H4 (cell line): ENCODE measurements at places on chromosomes 13 and 19. TPM values are rescaled to one million over a fixed set of nuclear protein-coding genes. Genes with fewer than 3 reads are reported as not detected.

Gene TBXA2R
- 1.6 TPM in 1 of 2 replicates, not detected in the other for total RNA-seq

Gene POLR2E
- 237 and 244 TPM in 2 replicates for total RNA-seq

Gene FUT3
- not detected in 2 replicates for total RNA-seq

Gene TFDP1
- total RNA-seq: 38.8 and 73.0 TPM in 2 replicates

Gene PGLYRP2
- not detected in 2 replicates for total RNA-seq

Gene STAP2
- total RNA-seq: 0.19 and 0.78 TPM in 2 replicates

Gene TCF3
- 36.1 and 37.4 TPM in 2 replicates for total RNA-seq

Gene ATP11A
- total RNA-seq: 3.0 and 3.2 TPM in 2 replicates

Gene ZNF562
- 21.8 and 32.9 TPM in 2 replicates for total RNA-seq

Gene PSG11
- not detected in 2 replicates for total RNA-seq

Gene DCLK1
- total RNA-seq: 0.97 and 2.9 TPM in 2 replicates

Gene C2CD4C
- 0.78 and 0.93 TPM in 2 replicates for total RNA-seq

Gene COX7A1
- total RNA-seq: not detected in 2 replicates

Gene KCNC3
- total RNA-seq: 0.06 and 0.47 TPM in 2 replicates

Gene MBD3L2
- not detected in 2 replicates for total RNA-seq

Gene AKT2
- 51.0 and 59.2 TPM in 2 replicates for total RNA-seq

Gene GRK1
- not detected in 2 replicates for total RNA-seq

Gene FCHO1
- 0.58 TPM in 1 of 2 replicates, not detected in the other for total RNA-seq

Gene POMP
- 173 and 188 TPM in 2 replicates for total RNA-seq

Gene OR10H5
- not detected in 2 replicates for total RNA-seq

Gene ENOX1
- 0.64 and 0.86 TPM in 2 replicates for total RNA-seq

Gene CGB8
- 1.5 TPM in 1 of 2 replicates, not detected in the other for total RNA-seq

Gene ZNF729
- total RNA-seq: 0.08 TPM in 1 of 2 replicates, not detected in the other

Gene CNMD
- not detected in 2 replicates for total RNA-seq

Gene PARP4
- 27.2 and 34.6 TPM in 2 replicates for total RNA-seq

Gene NAA16
- total RNA-seq: 6.6 and 6.8 TPM in 2 replicates

Gene PSG7
- total RNA-seq: 0.06 and 0.14 TPM in 2 replicates

Gene TGFB1
- 12.5 and 15.4 TPM in 2 replicates for total RNA-seq

Gene ATP8B3
- 3.6 and 7.8 TPM in 2 replicates for total RNA-seq

Gene C19orf81
- total RNA-seq: 5.0 and 5.3 TPM in 2 replicates

Gene ADGRE2
- 0.12 and 0.76 TPM in 2 replicates for total RNA-seq

Gene ABHD13
- 2.5 and 5.5 TPM in 2 replicates for total RNA-seq

Gene LRRC4B
- 15.2 and 19.0 TPM in 2 replicates for total RNA-seq

Gene ANGPTL8
- total RNA-seq: not detected in 2 replicates

Gene QPCTL
- 5.4 and 5.9 TPM in 2 replicates for total RNA-seq

Gene HCN2
- 4.5 and 4.6 TPM in 2 replicates for total RNA-seq

Gene ZNF180
- 5.8 and 7.6 TPM in 2 replicates for total RNA-seq

Gene GJA3
- total RNA-seq: 0.10 and 0.25 TPM in 2 replicates

Gene C1QTNF9B
- not detected in 2 replicates for total RNA-seq

Gene GSX1
- not detected in 2 replicates for total RNA-seq

Gene ZNF98
- 5.6 and 7.9 TPM in 2 replicates for total RNA-seq

Gene SPRYD7
- total RNA-seq: 5.0 and 6.3 TPM in 2 replicates
